ENCODE measurements at places on chromosomes 5 and 9. TPM values are rescaled to one million over a fixed set of nuclear protein-coding genes. Genes with fewer than 3 reads are reported as not detected.

The PPP3R2 gene
- total RNA-seq: not detected

The FBLL1 gene
- total RNA-seq: 0.18 TPM

- no peak for DNase-seq
These were observed 21.2 kb downstream of the GNAQ start for GRCh38 chr9:78010445-78010844.

- DNase-seq: no peak
These were observed 86.9 kb downstream of the GNAQ start for GRCh38 chr9:77944556-77945243.

GRCh38 chr9:127014910-127015540, 100.4 kb downstream of the RALGPS1 start:
- DNase-seq: no peak

The SLC6A3 gene
- total RNA-seq: not detected

DNA sequence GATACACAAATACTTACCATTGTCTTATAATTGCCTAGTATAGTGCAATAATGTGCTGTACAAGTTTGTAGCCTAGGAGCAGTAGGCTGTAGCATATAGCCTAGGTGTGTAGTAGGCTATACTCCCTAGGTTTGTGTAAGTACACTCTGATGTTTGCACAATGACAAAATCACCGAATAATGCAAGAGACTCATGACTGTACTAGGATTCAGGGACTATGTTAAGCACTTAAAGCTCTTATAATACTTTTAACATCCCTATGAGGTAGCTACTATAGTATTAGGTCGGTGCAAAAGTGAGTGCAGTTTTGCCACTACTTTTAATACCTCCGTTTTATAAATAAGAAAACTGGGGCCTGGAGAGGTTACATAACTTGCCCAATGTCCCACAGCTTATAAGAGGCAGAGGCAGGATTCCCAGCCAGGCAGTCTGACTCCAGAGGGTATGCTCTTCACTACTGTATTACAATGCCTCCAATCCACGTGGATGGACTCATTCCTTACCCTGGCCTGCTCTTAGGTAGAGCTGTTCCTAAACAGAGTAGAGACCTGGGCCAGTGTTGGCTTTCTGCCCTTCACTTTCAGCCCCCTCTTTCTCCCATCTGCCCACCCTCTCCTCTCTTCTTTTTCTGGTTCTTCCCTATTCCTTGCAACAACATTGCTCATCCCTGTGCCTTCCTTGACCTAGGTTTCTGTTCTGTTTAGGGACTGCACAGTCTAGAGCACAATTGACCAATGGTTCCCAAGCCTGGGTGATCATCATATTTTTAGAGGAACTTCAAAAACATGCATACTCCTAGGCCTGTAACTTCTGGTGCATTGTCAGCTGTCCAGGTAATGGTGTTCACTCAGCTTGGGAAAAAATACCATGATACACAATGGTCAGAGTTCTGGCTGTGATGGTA, 114.0 kb downstream of the CARTPT start:
- no peak for DNase-seq

The NACC2 gene
- 11.1 TPM for total RNA-seq

DNA sequence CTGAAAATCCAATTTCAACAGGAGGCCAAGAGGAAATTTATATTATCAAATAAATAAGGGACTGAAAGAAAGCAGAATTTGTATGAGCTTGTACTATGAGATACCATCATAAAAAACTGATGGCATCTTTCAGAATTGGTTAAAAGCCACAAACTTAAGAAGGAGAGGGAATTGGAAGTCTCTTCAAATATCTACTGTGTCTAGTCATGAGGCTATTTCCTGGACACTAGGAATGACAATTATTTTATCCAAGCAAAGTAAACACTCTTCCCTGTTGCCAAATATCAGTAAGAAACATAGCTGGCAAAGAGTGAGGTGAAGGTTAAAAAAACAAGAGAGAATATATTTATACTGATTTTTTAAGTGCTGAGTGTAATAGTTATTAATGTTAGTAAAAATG, 101.5 kb upstream of the ARRDC3 start:
- DNase-seq: no peak

- DNase-seq: no peak
These were observed 360.1 kb upstream of the PANK3 start for GRCh38 chr5:168939156-168939800.

DNA sequence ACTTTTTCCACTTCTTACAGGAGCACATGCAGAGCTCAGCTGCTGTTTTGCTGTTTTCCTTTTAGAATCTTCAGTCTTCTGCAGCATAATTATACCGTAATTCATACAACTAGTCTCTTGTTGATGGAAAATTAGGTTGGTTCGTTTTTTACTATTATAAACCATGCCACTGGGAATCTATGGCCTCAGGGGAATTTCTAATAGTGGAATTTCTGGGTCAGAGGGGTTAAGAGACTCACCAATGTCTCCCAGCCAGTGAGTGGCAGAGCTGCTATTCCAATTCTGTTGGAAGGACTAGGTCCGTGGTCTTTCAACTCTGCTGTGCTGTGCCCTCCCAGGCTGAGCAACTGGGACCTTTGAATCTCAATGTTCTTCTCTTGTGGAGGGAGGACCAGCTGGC, 282.5 kb downstream of the ZSWIM6 start:
- no peak for DNase-seq

The GPRIN1 gene
- 2.5 TPM for total RNA-seq

DNA sequence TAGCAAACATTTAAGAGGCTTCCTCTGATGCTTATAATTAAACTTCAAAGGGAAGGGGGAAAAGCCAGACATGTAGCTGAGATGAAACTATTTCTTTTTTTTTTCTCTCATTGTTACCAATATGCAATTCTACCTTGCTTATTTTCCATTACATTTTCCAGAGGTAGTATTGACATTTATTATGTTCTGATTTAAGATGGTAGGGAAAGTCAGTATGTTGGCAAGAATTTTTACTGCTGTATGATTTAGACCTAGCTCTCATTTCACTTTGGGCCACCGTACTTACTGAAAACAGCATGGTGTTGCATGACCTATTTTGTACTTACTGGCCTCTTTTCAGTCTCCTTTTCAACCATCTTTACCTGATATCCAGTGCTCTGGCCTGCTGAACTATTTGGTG, 9.6 kb upstream of the SPINK6 start:
- DNase-seq: no peak

DNA sequence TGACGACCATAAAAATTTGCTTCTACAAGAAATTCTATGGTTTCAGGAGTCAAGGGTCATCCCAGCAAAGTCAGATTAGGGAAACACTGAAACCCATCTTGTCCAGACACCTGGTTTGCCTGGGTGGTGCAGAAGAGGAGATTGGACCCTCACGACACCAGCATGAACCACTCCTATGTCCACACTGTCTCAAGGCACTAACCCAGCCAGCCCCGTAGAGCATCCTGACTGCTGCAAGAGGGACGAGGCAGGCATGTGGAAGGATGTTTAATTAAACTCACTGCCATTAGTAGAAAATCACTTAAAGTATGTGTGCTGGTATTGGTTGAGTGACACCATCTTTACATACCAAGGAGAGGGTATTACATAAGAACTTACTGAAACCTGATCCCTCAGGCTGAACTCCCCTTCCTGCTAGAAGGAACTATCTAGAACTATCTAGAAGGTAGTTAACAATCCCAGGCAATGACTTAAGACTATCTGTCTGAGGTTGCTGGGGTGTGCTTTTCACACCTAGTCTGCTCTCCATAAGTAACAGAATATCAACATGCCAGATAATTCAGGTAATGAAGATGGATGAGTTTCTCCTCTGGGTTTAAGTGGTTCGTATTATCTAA, 93.6 kb downstream of the SEMA6A start:
- no peak for DNase-seq

DNA sequence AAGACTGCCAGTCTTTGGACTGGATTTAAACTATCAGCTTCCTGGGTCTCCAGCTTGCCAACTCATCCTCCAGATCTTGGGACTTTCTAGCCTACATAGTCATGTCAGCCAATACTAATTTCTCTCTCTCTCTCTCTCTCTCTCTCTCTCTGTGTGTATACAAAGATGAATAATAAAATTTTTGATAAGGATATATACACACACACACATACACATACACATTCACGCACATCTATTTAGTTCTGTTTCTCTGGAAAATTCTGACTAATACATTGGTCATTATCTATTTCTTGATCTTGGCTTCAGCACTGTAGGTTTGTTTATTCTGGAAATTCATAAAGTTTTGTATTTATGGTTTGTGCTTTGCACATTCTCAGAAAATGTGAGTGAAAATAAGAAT, 1606.2 kb upstream of the NUDT12 start:
- no peak for DNase-seq

The ALDH1A1 gene
- total RNA-seq: not detected

GRCh38 chr9:136339173-136339957, 12.0 kb downstream of the GPSM1 start:
- peak; percentile 53 for DNase-seq

GRCh38 chr9:121466142-121466541, 33.5 kb downstream of the GGTA1 start:
- no peak for DNase-seq

- no peak for DNase-seq
These were observed 3.0 kb downstream of the EIF4EBP3 start for GRCh38 chr5:140550147-140551079.

DNA sequence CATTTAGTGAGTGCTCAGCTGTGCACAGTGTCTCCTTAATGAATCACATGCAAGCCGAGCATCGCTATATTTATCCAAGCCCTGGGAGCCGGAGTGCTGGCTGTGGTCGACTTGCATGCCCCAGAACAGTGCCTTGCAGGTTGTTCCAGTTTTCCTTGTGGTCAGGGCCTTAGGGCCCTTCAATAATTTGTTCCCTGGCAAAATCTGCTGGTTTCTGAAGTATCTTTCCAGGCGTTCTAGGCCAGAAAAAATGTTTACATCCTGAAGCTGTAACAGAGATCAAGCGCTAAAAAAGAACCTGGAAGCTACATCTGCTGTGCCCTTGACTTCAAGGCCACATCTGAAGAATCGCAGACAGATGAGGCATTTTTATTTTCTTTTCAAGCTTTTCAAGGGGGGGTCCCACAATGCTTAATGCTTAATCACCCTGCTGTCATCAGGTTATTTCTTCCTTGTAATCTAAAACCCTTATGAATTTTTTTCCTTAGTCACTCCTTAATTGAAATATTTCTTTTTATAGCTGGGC, 105.8 kb downstream of the DOCK2 start:
- DNase-seq: peak; percentile 76

DNA sequence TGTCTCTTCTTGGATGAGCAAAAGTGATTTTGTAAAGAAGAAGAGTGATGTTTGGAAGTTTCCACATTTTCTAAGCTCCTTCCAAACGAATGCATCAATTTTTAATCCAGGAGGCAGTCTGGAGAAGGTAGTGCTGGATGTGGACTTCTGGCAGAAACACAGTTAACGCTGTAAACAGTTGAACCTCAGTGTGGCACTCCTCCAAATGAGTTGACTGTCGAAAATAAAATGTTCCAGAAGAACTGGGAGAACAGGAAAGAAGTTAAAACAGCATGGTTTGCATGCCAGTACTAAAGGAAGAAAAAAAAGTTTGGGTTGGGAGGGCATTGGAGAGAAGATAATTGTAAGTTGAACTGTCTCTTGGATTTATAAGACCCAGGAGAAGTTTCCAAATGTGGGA, 6.5 kb downstream of the ZNF462 start:
- peak; percentile 60 for DNase-seq
